ENCODE measurements at places on chromosomes 2 and 18.

DNA sequence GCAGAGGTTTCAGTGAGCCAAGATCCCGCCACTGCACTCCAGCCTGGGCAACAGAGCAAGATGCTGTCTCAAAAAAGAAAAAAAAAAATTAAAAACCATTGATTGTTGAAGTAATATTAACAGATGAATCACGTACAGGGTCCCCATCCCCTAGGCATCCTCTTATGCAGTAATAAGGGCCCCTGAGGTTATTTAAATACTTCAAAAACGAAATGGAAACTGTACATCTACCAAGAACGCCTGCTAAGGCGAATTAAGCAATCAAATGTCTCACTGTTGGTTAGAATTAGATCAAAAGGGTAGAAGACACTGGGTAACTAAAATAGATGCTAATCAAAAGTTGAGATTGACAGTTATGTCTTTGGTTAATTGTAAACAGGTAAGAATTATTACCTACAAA lies 7.5 kb downstream of the TRABD2A start:
- DNase-seq = no peak

- DNase-seq = no peak
Measured at GRCh38 chr2:172283476-172283875, 143.9 kb upstream of the ITGA6 start.

DNA sequence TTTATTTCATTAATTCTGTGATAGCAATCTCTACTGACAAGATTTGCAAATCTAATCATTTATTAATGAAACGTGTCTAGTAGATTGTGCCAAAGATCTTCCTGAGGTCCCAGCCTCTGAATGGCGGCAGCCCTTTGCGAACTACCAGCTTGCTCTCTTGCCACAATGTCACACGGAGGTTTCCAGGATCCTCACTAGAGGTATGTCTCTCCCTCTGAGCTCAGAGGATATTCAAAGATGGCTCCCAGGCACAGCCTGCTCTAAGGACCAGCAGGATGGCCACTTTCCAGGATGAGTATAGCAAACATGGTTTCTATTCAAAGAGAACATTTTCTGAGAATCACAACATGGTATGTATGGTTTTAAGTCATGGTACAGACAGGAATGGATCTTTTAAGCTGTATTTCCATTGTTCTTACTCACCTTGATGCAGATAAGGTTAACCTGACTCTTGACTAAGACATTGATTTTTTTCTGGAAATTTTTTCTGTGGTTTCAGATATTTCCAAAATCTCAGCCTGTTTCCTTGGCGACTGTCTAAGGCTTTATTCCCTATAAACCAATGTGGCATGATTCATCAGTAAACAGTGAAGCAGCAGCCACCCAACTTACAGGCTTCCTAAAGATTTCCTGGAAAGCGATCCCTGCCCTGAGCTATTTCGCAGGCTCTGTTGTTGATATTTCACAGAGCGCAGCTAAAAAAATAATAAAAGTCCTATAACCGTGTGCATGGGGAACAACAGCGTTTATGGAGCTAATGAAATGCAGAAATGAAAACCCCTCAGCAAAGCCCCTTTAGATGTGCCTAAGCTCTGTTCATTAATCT lies 54.1 kb upstream of the KLF7 start:
- DNase-seq = peak; percentile 81

GRCh38 chr2:187502467-187502866 lies 51.8 kb downstream of the TFPI start:
- DNase-seq = no peak

GRCh38 chr2:100921685-100922161 lies 80.4 kb upstream of the RPL31 start:
- peak; percentile 67 for DNase-seq

DNA sequence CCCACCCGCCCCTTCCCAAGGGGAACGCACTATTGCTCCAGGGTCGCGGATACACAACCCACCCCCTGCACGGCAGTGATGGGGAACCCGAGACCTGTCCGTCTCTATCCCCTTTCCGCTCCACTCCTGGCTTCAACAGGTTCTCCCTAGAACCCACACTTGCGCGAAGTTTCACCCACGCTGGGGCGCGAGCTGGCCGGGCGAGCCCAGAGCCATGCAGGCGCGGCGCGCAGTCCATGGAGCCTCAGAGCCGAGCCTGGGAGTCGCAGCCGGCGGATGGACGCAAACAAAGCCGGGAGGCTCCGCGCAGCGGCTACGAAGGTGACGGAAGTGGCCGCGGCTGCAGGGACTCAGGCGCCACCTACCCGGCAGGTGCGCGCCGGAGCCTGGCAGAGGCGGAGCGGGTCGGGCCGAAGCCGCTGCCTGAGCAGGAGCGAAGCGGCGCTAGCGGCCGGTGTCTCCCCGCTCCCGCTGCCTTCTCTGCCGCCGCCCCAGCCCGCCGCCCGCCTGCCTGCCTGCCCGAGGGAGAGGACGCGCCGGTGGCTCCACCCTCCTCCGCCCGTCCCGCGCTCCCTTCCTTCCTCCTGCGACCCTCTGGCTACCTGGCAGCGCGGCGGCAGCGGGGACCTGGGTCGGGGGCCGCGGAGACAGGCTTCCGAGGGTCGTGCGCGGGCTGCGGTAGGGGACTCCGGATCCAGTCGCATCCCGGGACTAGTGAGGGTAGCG lies 14.0 kb downstream of the ALPG start:
- no peak for DNase-seq

- DNase-seq = peak; percentile 52
Measured at GRCh38 chr2:126614524-126615227, 41.3 kb upstream of the GYPC start.

- DNase-seq = no peak
Measured at GRCh38 chr2:223596208-223596607, 6.0 kb downstream of the SCG2 start.

DNA sequence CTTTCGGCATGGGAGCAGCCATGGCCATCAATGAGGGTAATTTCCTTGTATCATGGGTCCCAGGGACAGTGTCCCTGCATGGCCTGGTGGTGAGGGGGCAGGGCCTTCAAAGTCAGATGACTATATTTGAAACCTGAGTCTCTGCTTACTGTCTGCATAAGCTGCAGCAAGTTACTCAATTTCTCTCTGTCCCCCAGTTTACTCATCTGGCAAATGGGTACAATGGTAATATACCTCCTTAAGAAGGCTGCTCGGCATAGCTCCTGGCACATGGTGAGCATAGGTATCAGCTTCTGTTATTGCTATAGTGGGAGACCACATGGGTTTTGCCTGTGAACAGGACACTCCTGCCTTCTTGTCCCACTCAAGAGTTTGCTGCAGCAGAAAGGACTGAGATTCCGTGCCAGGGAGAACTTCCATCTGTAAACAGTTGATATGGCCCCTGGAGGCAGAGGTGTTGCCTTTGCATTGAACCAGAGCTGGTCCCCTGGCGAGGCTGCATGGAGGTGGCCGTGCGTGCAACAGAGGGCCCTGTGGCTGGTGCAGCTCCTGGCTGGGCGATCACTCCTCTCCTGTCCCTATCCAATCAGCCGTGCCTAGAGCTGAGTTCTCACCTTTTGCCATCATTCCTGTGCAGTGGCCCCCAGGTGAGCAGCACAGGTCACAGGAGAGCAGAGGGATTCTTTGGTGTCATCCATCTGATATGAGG lies 22.7 kb upstream of the IGFBP5 start:
- DNase-seq = no peak

DNA sequence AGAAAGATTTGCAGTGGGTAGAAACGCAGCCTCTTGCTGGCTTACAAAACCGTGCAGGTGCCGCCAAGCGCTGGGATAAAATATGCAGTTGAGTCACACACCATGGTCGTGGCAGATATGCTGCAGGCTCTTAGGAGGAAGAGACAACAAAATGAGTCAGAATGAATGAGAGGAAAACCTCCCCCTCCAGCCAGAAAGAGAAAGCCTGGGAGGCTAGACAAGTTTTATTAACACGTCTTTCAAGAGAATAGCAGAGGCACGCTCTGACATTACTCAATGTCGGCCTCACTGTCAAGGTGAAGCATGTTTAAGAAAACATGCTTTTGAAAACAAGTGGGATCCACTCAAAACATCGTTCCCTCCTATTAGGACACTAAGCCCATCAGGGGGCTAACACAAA lies 37.1 kb upstream of the ZCCHC2 start:
- DNase-seq = peak; percentile 78

DNA sequence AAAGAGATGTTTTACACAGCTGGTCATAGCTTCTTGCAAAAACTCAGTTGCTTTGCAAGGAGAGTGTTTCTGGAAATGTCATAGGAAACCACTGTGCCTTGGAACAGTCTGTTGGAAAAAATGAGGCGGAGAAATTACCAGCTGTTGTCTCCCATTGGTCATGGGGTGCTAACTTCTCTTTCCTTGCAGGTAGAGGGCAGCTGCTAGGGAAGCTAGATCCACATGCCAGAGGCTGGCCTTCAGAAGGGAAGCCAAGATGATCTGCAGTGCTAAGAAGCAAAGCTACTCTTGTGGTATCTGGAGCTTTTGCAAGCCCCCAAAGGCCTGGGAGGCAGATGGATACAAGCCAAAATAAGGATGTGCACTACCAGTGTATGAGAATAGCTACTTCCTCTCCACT lies 34.8 kb upstream of the LAMA1 start:
- no peak for DNase-seq

GRCh38 chr2:236047886-236048540 lies 120.2 kb downstream of the GBX2 start:
- no peak for DNase-seq

- DNase-seq = no peak
Measured at GRCh38 chr2:15674637-15675455, 83.2 kb downstream of the DDX1 start.

DNA sequence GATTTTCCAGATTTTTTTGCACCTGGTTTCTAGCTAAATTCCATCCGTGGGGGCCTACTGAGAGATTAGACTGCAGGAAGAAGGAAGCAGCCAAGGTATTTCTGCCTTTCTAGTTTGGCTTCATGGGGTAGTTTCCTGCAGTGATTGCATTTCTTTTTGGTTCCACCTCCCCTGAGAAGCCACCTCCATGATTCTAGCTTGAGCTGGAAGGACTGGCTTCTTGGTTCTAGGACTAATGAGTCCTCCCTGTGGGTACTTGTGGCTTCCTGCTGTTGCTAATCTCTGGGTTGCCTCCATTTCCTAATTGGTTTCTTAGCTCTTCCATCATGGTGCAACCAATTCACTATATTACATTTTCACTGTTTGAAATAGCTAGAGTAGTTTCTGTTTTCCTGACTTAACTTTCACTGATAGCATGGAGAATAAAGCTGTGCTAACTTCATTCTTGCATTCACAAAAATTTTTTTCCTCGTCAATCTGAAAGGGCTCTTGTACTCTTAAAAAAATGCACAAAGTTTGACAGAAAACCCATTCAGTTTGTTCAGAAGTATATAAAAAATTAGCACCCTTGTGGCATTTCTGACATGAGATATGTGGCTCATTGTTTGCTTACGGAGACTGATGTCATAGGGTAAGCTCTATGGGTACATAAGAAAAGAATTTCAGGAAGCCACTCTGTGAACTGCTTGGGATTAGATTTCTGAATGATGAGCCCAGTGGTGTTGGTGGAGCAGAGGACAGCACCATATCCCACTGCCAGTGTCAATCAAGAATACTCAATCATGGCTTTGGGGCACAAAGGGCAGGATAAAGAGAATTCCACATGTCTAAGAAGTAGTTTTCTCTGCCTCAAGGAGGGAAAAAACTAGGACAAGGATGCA lies 242.8 kb upstream of the RBMS1 start:
- DNase-seq = peak; percentile 48
